ENCODE measurements at places on chromosomes 3 and 15.

- DNase-seq, result no peak
Observed at GRCh38 chr15:48966595-48967301, 3.0 kb upstream of the SHC4 start.

DNA sequence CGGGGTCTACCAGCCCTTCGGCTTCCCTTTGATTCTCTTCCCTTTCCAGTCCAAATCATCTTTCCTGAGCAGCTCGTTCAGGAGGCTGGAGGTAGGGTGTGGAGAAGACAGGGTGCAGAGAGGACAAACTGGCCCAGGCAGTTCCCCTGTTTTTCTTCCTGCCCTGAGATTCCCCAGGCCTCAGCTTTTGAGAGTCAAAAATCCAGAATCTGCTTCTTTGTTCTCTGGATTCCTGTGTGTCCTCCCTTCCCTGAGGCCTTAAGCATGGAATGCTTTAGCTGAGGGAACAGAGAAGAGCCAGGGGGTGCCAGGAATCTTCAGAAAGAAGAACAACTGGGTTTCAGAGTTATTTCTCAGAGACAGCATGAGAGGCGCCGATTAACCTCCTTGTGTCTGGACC is 26.7 kb upstream of the LRTM1 start:
- DNase-seq, result no peak

DNA sequence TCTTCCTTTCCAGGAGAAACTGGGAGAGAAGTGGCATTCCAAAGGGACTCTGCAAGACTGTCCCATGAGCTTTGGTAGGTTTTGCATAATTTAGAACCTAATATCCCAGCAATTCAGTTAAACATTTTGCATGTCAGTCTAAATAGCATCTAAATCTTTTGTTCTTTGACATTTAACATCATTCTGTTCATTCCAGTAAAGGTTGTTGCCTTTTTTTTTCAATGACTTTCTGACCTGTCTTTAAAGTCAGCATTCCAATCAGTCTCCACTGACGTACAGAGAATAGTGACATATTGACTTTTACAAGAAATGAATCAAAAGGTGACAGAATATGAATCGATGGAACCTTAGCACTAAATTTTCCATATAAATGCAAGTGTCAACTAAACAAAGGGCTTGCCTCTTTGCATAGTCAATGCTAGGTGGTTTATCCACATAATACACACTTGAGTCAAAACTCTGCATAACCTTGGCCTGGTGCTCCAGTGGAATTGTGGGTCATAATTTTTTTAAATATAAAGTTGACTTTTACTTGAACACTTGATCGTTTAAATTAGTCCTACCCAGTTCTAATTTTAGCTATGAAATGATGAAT is 370.1 kb downstream of the CNTN6 start:
- DNase-seq, result no peak

GRCh38 chr3:12629560-12629959 is 34.4 kb downstream of the RAF1 start:
- peak; percentile 21 for DNase-seq

GRCh38 chr15:38992930-38993329 is 428.3 kb upstream of the RASGRP1 start:
- no peak for DNase-seq

GRCh38 chr15:74211656-74212055 is 9.1 kb upstream of the STRA6 start:
- DNase-seq, result no peak

- DNase-seq, result peak; percentile 24
Observed at GRCh38 chr3:3429841-3430240, 250.3 kb upstream of the CRBN start.

- DNase-seq, result no peak
Observed at GRCh38 chr3:119310071-119310470, 15.9 kb downstream of the ARHGAP31 start.

DNA sequence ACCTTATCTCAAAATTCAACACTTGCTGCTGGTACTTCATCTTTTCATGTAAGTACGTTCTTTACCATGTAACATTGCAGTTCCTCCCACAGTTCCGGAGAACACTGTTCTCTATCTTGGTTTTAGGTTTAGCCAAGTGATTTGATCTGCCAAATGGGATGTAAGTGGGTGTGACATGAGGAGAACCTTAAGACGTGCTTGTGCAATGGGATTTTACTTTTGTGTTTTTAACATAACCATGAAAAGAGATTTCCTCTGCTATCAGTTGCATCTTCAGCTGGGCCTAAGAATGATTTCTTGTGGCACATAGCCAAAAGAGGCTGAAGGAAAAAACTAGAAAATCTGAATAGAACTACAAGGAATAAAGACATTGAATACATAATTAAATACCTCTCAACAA is 894.5 kb upstream of the ALCAM start:
- no peak for DNase-seq
